Stimulated activated CD8-positive, alpha-beta memory T cell treated with anti-CD3 and anti-CD28 coated beads, Interleukin-2, amount 100 ng/mL, for 48 hours (primary cell): ENCODE measurements at places on chromosomes 11 and 22.
A peak's percentile ranks its signal among the peaks of the same experiment; 100 is the strongest.

DNA sequence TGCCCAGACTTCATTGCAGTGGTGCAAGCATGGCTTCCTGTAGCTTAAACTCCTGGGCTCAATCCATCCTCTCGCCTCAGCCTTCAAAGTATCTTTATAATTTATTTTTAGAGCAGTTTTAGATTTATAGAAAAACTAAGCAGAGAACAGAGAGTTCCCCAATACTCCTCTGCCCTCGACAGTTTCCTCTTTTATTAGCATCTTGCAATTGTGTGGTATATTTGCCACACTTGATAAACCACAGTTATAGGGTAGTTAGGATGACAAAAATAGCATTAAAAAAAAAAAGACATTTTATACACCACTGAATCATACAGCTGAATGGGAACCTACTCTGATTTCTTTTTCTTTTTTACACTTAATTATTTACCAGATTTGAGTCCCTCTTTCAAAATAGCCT, 31.2 kb downstream of the MS4A2 start:
- DNase-seq, result no peak

DNA sequence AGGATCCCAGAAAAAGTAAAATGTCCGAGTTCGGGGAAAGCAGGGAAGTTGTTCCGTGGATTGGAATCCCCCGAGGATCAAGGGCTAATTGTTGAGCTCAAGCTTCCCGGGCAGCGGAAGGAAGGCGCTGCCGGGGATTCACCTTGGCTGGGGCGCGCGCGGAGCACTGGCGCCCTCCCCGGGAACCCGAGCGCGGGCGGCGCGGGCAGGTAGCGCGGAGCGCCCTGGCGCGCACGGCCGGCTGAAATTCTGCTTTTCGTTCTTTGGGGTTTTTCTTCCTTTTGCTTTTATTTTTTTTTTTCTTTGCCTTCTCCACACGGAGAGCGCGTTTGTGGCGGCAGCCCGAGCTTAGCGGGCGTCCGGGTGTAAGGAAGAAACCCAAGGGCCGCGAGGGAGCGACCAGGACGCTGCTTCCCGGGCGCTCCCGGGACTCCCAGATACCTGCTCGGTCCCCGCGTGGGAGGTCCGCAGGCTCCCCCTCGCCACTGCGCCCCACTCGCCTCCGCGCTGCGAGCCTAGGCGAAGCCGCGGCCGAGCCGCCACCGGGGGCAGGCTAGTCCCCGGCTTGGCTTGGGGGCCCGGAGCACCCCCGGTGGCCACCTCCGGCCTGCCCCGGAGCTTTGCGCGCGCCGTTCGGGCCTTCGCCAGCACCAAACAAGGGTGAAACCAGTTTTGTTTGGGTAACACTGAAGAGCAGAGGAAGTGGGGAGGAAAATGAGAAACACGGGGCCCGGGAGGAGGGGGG, 4.8 kb upstream of the IGF2 start:
- DNase-seq, result no peak

DNA sequence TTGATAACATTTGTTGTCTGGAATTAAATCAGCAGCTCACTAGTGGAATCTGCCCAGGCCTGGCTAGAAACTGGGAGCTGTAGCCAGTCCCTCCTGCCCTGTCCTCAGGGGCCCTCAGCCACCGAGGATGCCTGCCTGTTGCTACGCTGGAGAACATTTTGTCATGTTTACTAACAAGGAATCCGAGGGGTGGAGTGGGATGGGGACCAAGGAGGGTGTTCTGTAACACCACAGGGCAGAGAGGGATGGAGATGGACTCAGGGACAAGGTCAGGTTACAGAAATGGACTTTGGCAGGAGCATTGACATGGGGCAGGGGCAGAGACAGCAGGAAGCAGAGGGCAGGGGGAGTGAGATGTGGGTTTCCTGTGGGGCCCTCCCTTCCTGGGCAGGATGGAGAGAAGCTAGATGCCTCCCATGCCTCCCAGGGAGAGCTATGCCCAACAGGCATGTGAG, 45.8 kb upstream of the AMPD3 start:
- DNase-seq, result no peak

DNA sequence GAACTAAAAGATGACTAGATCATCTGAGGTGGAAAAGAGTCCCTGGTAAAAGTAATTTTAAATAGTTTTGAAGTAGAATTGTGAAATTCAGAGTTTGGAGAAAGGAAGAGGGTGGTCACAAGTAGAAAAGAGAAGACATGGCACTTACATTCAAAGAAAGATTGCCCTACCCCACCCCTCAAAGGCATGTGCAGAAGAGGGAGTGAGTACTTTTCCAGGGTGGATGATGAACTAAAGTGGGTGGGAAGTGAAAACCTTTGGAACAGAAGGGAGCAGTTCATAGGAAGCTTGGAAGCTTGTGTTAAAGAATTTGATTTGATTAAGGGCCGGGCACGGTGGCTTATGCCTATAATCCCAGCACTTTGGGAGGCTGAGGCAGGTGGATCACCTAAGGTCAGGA, 23.6 kb downstream of the SREBF2 start:
- DNase-seq, result no peak

DNA sequence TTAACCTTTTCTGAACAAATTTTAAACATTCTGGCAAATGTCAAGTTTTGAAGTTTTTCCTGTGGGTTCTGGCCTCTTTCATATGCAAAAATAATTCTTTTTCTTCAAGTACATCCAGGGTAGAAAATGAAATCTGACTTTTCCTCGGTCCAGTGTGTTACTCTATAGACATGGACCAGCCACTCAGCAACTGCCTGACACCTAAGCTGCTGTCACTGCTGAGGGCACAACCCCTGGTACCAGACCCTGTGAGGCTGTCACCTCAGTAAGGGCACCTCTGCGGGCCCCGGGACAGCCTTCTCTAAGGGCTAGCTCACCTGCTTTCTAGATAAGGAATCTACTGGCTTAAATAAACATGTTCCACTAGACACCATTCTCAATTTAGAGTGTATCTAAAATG, 33.8 kb downstream of the PPIL2 start:
- no peak for DNase-seq

DNA sequence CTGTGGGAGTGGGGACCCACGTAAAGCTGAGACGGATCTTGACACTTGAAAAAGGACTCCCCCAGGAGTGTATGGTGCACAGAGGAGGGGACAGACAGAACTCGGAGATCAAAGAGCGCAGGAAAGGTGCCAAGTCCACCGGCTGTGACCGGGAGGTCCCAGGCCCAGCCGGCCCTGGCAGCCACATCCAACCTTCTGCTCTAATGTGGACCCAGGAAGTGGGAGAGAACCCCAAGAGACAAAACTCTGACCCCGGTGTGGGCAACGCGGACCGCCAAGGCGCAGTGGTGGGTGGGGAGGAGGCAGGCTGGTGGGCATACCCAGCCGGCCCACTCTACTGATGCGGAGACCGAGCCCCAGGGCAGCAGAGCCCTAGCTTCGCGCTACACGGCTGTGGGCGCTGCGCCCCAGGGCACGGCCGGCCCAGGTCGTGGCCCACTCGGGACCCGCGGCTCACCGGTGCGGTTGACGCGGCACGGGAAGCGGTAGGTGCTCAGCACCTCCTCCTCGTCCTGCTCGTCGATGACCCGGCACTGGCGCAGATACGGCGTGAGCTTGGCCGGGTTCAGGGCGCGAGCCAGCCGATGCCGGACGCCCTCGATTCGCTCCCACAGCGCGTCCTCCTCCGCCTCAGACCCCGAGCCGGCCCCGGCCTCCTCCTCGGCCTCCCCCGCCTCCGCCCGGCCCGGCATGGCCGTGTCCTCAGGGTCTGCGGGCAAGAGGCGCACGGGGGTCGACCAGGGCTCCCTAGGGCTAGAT, 527 bp downstream of the CARD10 start:
- no peak for DNase-seq

- no peak for DNase-seq
Measured at GRCh38 chr11:578276-579035, 2.2 kb downstream of the PHRF1 start.

GRCh38 chr11:75428281-75428724, 4.7 kb downstream of the KLHL35 start:
- DNase-seq, result peak; percentile 69
